ENCODE measurements at places on chromosomes 16 and 17.

- no peak for DNase-seq
These were observed 22.9 kb downstream of the ADAM11 start for GRCh38 chr17:44781551-44782325.

GRCh38 chr16:87426423-87427215, 34.5 kb downstream of the MAP1LC3B start:
- DNase-seq, result no peak

DNA sequence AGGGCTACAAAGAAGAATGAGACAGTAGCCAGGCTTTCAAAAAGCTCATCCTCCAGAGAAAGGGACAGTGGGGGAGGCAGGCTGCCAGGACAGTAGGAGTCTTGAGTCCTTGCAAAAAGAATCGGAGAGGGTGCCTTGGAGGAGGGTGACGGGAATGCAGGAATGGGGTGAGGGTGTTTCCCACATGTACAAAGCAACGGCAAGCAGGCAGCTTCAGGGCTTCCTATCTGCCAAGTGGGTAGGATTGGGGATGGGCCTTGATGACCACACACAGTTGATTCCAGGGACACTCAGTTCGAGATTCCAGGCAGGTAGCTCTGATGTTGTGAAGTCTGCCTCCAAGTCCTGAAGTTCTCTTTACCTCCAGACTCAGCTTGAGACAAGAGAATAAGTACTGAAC, 54.4 kb downstream of the C17orf67 start:
- no peak for DNase-seq

- peak; percentile 72 for DNase-seq
These were observed 17.6 kb upstream of the ABR start for GRCh38 chr17:1197379-1197778.

DNA sequence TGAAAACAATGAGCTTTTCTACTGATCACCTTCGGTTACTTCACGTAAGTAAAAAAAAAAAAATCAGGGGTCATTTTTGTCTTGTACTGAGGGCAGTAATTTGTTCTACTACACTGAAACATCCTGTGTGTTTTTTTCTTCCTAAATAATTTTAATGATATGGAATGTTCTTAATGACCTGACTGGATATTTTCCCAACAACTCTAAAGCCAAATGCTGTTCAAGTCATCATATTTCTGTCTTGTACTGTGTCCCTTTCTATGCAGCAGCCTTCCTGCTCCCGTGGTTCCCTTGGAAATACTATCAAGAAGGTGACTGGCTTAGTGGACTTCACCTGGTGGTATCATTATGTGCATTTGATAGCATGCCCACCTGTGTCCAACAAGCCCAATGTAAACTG, 10.8 kb upstream of the CDR2 start:
- DNase-seq, result no peak

DNA sequence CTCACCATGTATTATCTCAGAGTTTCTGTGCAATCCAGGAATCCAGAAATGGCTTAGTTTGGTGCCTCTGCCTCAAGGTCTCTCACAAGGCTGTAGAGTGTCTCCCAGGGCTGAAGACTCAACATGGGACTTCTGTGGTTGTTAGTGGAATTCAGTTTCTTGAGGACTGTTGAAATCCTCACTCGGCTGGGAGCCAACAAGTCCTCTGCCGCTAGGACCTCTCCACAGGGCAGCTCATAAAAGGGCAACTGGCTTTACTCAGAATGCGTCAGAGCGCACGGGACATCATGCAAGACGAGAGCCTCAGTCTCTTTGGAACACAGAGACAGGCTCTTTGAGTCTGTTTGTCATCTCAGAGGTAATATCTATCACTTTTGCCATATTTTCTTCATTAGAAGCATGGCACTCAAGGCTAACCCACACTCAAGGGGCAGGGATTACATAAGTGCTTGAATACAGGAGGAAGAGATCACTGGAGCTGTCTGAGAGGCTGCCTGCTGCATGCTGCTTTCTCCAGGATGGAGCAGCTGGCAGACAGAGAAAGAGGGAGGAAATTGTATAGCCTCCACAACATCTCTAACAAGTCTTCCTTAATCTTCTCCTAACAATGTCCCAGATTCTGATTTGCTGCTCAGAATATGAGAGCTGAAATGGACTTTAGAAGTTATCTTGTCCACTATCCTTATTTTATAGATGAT, 97.5 kb upstream of the ASIC2 start:
- DNase-seq, result no peak

DNA sequence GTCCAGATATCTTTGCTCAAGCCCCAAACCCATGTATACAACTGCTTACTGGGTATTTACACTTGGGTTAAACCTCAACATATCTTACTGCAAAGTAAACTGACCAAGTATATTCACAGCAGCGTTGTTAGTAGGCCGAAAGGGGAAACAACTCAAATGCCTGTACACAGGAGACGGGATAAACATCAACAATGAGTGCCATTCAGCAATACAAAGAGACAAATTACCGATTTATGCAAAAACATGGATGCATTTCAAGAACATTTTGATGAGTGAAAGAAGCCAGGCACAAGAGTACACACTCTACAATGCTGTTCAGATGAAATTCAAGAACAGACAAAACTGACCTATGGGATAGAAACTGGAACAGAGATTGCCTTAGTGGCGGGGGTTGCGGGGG, 136.3 kb upstream of the CACNG3 start:
- no peak for DNase-seq

- DNase-seq, result no peak
These were observed 86.7 kb downstream of the ZFHX3 start for GRCh38 chr16:72961115-72961832.

GRCh38 chr17:82616021-82616711, 32.1 kb downstream of the WDR45B start:
- no peak for DNase-seq

- no peak for DNase-seq
These were observed 10.3 kb downstream of the MRPL27 start for GRCh38 chr17:50362661-50363060.

GRCh38 chr16:69522732-69523404, 42.9 kb upstream of the NFAT5 start:
- DNase-seq, result no peak

DNA sequence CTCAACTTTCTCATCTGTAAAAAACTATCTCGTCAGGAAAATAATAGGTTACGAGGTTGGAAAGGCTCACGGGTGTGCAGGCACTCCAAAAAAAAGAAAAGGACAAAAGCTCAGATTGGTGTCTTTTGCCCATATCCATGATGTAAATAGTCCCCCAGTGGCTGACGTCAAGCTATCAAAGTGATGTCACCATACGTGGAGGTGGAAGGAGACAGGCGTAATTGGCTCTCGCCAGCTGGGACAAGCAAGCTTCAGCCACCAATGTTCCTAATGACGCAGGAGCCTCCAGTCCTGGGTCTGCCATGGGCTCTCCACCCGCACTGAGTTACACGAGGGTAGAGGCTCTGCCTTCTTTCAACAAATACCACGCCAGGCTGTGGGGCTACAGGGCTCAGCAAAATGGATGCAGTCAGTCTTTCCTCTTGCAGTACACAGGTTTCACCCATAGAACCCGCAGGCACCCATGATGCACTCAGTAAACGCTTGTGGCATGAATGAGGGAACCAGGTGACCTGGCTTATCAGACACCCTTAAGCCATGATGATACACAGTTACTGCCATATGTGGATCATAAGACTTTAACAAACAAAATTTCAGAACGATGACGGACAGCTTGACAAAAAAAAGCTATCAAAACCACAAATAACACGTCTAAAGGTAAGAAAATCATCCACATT, 50.5 kb downstream of the COTL1 start:
- DNase-seq, result no peak

DNA sequence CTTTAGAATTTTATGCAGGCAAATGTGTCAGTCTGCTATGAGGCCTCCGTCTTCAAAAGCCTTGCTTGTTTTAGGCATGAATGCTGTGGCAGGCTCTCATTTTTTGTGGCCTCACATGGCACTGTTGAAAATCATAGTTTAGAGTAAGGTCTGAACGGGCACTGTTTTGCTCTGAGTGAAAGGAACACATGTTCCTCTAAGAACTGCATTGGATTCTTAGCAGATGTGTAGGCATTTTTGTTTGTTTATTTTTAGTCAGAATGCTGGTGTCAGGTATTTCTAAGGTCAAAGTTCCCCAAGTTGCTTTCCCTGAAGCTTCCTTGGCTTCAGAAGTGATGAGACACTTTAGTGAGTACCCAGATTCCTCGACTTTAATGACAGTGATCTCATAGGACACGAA, 173.7 kb downstream of the HS3ST3B1 start:
- DNase-seq, result no peak

GRCh38 chr17:16878084-16878483, 93.8 kb downstream of the TNFRSF13B start:
- DNase-seq, result no peak

GRCh38 chr17:8855477-8856204, 11.8 kb downstream of the PIK3R6 start:
- no peak for DNase-seq

GRCh38 chr17:8859027-8859803, 8.3 kb downstream of the PIK3R6 start:
- no peak for DNase-seq

GRCh38 chr16:90002759-90003158, 16.5 kb downstream of the DBNDD1 start:
- no peak for DNase-seq

Measured in fibroblast of skin of left quadriceps (primary cell).